GM23338 (cell line): ENCODE measurements at places on chromosomes 5 and 9.

GRCh38 chr9:25716220-25716872 is 38.1 kb upstream of the TUSC1 start:
- DNase-seq, result peak; percentile 84
- H3K4me1 ChIP-seq, result 0 out of 2 replicates have a peak, but pooled peaks cover 9% of the 10 kb centered on the region
- H3K4me3 ChIP-seq, result no peak overlapping the region

GRCh38 chr5:95715799-95716461 is 15.2 kb upstream of the RHOBTB3 start:
- H3K36me3 ChIP-seq, result no peaks in the 10 kb centered on the region
- H3K27me3 ChIP-seq, result peaks cover 12% of the 10 kb centered on the region
- no peak for DNase-seq
- no peak overlapping the region for H3K4me3 ChIP-seq
- H3K4me1 ChIP-seq, result peaks cover 9% of the 10 kb centered on the region
- H3K27ac ChIP-seq, result no peak overlapping the region

DNA sequence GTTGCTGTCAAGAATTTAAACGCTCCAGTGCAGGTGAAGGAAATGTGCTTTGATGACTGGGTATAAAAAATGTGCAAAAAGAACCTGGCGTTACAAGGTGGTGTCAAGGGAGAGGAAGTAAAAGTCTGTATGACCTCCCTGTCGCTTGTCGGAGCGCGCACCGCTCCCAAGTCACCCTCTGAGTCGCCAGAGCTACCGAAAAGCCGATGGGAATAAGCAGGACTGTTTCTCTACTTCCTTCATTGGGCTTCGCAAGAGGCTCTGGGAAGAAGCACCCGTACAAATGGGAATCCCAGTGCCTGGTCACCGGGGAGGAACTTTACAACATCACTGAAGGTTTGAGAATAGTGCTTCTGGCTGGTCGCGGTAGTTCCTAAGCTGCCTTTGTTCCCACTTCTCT is 1.3 kb upstream of the DMRT2 start:
- peaks cover 52% of the 10 kb centered on the region for H3K4me1 ChIP-seq
- peaks cover 98% of the 10 kb centered on the region for H3K27me3 ChIP-seq
- DNase-seq, result no peak
- H3K27ac ChIP-seq, result no peak overlapping the region

GRCh38 chr9:116686693-116687073 is 422 bp upstream of the TRIM32 start:
- H3K27me3 ChIP-seq, result no peaks in the 10 kb centered on the region
- H3K4me3 ChIP-seq, result peak overlapping the region; percentile 77
- H3K36me3 ChIP-seq, result 0 out of 2 replicates have a peak, but pooled peaks cover 8% of the 10 kb centered on the region
- no peak overlapping the region for H3K27ac ChIP-seq
- peaks cover 28% of the 10 kb centered on the region for H3K4me1 ChIP-seq

- no peaks in the 10 kb centered on the region for H3K27me3 ChIP-seq
- H3K4me1 ChIP-seq, result no peaks in the 10 kb centered on the region
- no peaks in the 10 kb centered on the region for H3K36me3 ChIP-seq
- H3K27ac ChIP-seq, result no peak overlapping the region
Observed at GRCh38 chr5:146051678-146052077, 53.7 kb downstream of the PLAC8L1 start.

- H3K27me3 ChIP-seq, result no peaks in the 10 kb centered on the region
- DNase-seq, result no peak
- H3K36me3 ChIP-seq, result no peaks in the 10 kb centered on the region
- H3K4me3 ChIP-seq, result no peak overlapping the region
Observed at GRCh38 chr5:157543825-157544622, 31.6 kb downstream of the ADAM19 start.

DNA sequence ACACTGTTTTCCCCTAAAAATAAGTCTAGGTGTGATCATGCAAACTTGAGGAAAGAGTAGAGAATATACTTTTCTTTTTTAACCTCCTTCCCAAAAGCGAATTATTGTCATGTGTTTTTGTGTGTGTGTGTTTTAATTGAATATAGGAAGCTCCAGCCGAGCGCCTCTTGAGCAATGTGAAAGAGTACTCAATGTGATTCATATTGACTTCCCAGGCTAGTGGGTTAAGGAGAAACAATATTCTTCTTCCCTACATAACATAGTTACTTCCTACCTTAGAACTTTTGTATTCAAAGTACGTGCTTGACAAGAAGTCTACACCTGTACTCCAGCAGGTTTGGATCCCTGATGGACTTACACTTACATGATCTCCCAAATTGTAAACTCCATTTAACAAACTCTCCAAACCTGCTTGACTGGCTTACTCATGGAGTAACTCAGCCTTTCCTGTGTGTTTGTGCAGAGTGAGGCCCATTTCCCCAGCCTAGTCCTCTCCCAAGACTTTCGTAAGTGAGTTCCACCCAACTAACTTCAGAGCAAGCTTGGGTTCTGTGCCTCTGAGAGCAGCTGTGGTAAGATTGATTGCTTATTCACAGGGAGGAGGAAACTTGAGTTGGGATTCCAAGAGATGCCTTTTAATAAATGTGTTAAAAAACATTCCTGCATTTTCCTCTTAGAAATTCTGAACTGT is 9.3 kb downstream of the SLC28A3 start:
- no peak overlapping the region for H3K4me3 ChIP-seq
- no peak overlapping the region for H3K27ac ChIP-seq
- H3K27me3 ChIP-seq, result no peaks in the 10 kb centered on the region
- peaks cover 9% of the 10 kb centered on the region for H3K4me1 ChIP-seq
- peaks cover 4% of the 10 kb centered on the region; the same call in 1 of the 2 replicates for H3K36me3 ChIP-seq

DNA sequence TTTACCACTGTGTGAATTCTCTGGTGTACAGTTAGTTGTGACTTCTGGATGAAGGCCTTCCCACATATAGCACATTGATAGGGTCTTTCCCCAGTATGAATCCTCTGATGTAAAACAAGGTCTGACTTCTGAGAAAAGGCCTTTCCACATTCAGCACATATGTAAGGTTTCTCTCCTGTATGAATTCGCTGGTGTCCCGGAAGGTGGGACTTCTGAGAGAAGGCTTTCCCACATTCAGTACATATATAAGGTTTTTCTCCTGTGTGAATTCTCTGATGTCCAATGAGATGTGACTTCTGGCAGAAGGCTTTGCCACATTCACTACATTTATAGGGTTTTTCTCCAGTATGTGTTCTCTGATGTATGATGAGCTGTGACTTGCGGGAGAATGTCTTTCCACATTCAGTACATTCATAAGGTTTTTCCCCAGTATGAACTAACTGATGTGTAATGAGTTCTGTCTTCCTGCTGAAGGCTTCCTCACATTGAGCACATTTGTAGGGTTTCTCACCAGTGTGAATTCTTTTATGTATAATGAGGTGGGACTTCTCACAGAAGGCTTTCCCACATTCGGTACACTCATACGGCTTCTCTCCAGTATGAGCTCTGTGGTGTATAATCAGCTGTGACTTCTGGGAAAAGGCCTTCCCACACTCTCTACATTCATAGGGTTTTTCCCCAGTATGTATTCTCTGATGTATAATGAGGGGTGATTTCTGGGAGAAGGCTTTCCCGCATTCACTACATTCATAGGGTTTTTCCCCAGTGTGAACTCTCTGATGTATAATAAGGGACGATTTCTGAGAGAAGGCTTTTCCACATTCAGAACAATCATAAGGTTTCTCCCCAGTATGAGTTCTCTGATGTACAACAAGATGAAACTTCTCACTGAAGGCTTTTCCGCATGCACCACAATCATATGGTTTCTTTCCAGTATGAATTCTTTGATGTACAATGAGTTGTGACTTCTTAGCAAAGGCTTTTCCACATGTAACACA is 9.1 kb downstream of the ZNF300 start:
- peaks cover 78% of the 10 kb centered on the region for H3K36me3 ChIP-seq
- no peaks in the 10 kb centered on the region for H3K27me3 ChIP-seq
- peak overlapping the region; percentile 5; the same call in 1 of the 2 replicates for H3K4me3 ChIP-seq
- no peaks in the 10 kb centered on the region for H3K4me1 ChIP-seq
- no peak overlapping the region for H3K27ac ChIP-seq

GRCh38 chr5:145737578-145737977 is 97.6 kb downstream of the PRELID2 start:
- DNase-seq, result no peak
- H3K27me3 ChIP-seq, result no peaks in the 10 kb centered on the region
- no peaks in the 10 kb centered on the region for H3K4me1 ChIP-seq
- no peak overlapping the region for H3K4me3 ChIP-seq
- H3K27ac ChIP-seq, result no peak overlapping the region

DNA sequence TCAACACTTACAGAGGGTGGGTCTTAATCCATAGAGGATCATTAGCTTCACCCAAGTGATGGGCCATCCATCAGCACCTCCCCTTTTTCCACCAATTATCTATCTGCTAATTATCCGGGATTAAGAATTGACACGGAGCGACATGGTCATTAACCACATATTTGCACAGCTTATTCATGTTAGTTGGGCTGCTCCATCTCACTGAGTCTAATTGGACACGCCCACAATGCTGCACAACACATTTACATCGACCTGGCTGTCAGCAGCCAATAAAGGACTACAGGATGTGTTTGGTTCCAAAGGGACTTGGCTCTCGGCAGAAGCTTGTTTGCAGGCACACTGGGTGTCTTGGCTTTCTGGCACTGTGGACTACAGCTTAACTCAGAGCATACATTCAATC is 21.6 kb downstream of the FOXE1 start:
- H3K4me3 ChIP-seq, result no peak overlapping the region
- no peak overlapping the region for H3K27ac ChIP-seq
- no peaks in the 10 kb centered on the region for H3K36me3 ChIP-seq
- DNase-seq, result no peak

- H3K27me3 ChIP-seq, result no peaks in the 10 kb centered on the region
- H3K4me1 ChIP-seq, result no peaks in the 10 kb centered on the region
- H3K27ac ChIP-seq, result no peak overlapping the region
- H3K4me3 ChIP-seq, result no peak overlapping the region
- H3K36me3 ChIP-seq, result no peaks in the 10 kb centered on the region
- no peak for DNase-seq
Observed at GRCh38 chr5:172595596-172596455, 45.2 kb upstream of the NEURL1B start.

DNA sequence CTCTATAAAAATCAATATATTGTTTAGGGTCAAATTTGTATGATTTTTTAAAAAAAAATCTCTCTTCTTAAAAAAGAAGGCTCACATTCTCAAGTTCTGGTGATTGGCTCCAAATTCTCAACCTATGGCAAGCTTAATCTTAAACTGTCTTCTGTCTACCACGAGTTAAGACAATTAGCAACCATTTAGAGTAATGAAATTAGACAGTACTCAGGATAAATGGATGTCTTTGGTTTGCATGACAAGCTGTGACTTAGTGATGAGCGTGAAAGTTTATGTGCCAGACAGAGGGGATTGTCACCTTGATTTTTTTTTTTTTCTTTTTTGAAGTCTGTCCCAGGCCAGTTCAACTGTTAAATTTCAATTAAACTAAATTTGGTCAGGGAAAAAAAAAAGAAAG is 1632.3 kb downstream of the MAT2B start:
- peaks cover 35% of the 10 kb centered on the region for H3K4me1 ChIP-seq
- H3K27me3 ChIP-seq, result no peaks in the 10 kb centered on the region
- no peak for DNase-seq
- no peaks in the 10 kb centered on the region for H3K36me3 ChIP-seq
- no peak overlapping the region for H3K27ac ChIP-seq

- no peaks in the 10 kb centered on the region for H3K27me3 ChIP-seq
- no peak overlapping the region for H3K27ac ChIP-seq
- DNase-seq, result no peak
- no peaks in the 10 kb centered on the region for H3K4me1 ChIP-seq
- H3K4me3 ChIP-seq, result no peak overlapping the region
Observed at GRCh38 chr9:3836011-3836410, 310.2 kb upstream of the RFX3 start.

DNA sequence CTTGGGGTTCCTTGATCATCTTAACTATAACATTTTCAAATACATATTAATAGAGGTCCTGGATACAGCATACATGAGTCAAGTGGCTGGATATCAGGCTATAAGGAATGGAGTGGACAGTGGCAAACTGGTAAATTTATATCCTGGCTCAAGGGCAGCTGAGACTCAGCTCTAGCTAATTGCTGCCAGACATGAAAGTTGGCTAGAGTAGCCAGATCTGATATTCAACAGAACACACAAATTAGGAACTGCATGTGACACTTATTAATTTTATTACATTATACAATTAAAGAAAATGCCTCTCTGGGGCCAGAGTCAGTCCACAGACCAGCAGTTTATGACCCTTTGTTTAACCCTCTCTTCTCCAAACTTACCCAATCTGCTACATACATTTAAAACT is 206.5 kb downstream of the KCTD16 start:
- no peaks in the 10 kb centered on the region for H3K4me1 ChIP-seq
- H3K27ac ChIP-seq, result no peak overlapping the region
- no peak overlapping the region for H3K4me3 ChIP-seq

- no peak for DNase-seq
- H3K4me1 ChIP-seq, result no peaks in the 10 kb centered on the region
- no peaks in the 10 kb centered on the region for H3K36me3 ChIP-seq
- H3K4me3 ChIP-seq, result no peak overlapping the region
Observed at GRCh38 chr9:82149501-82149946, 161.0 kb downstream of the SPATA31D1 start.

GRCh38 chr5:20028506-20028905 is 40.5 kb upstream of the CDH18 start:
- H3K27me3 ChIP-seq, result no peaks in the 10 kb centered on the region
- no peak overlapping the region for H3K27ac ChIP-seq
- no peaks in the 10 kb centered on the region for H3K4me1 ChIP-seq
- no peaks in the 10 kb centered on the region for H3K36me3 ChIP-seq
- no peak overlapping the region for H3K4me3 ChIP-seq

DNA sequence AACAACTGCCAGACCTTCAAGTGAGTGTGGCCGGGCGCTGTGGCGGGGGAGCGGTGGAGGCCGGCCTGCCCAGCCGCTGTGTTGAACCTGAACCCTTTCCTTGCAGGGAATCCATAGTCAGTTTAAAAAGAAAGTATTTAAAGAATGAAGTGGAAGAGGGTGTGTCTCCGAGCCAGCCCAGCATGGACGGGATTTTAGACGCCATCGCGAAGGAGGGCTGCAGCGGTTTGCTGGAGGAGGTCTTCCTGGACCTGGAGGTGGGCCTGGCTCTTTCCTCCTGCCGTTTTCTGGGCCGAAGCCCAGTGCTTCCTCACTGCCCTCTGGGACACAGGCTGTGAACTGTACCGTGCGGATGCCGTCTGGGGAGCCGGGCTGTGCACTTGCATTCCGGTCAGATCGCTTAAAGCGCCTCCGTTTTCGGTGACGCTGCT is 19.1 kb downstream of the EXOC3 start:
- H3K4me3 ChIP-seq, result no peak overlapping the region
- no peak overlapping the region for H3K27ac ChIP-seq
- no peak for DNase-seq
- no peaks in the 10 kb centered on the region for H3K4me1 ChIP-seq
- peaks cover 20% of the 10 kb centered on the region; the same call in 1 of the 2 replicates for H3K36me3 ChIP-seq
- no peaks in the 10 kb centered on the region for H3K27me3 ChIP-seq
